HFFc6 (cell line): ENCODE measurements at places on chromosomes 3 and 15. TPM values are rescaled to one million over a fixed set of nuclear protein-coding genes. Genes with fewer than 3 reads are reported as not detected.
A peak's percentile ranks its signal among the peaks of the same experiment; 100 is the strongest.

Gene USP50
- total RNA-seq: 0.25 TPM in 1 of 3 replicates, not detected in the others

- no peak for DNase-seq
These were observed 27.0 kb downstream of the ATRIP start for GRCh38 chr3:48473617-48473952.

DNA sequence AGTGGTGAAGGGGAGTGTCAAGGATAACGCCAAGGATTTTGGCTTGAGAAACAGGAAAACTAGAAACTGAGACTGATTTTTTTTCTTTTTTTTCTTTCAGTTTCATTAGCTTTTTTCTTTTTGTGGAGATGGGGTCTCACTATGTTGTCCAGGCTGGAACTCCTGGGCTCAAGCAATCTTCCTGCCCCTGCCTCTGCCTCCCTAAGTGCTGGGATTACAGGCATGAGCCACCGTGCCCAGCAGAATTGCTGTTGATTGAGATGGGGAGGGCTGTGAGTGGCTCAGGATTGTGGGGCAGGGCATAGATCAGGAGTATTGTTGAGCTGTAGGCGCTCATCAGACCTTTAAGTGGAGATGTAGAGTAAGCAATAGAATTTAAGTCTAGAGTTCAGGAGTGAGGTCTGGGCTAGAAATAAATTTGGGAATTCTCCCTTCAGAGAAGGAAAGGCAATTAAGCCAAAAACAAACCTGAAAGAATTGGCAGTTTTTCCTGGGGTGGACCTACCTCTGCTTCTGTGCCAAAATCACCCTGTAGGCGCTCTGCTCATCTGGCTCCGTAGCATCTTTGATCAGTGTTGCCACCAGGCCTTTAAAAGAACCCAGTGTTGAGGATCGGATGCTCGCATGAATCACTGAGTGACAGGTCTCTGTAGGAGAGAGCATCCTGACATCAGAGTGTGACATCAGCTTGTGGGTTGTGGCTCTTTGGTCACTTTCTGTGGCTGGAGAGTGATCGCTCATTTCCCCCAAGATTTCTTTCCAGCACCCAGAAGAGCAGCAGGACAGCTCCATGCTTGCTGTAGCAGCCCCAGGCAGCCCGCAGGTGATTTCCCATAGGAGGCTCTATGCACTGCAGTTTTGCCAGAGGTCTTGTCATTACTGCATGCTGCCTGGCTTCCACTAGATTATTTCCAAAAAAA lies 15.8 kb downstream of the ABHD17C start:
- DNase-seq: peak; percentile 18

DNA sequence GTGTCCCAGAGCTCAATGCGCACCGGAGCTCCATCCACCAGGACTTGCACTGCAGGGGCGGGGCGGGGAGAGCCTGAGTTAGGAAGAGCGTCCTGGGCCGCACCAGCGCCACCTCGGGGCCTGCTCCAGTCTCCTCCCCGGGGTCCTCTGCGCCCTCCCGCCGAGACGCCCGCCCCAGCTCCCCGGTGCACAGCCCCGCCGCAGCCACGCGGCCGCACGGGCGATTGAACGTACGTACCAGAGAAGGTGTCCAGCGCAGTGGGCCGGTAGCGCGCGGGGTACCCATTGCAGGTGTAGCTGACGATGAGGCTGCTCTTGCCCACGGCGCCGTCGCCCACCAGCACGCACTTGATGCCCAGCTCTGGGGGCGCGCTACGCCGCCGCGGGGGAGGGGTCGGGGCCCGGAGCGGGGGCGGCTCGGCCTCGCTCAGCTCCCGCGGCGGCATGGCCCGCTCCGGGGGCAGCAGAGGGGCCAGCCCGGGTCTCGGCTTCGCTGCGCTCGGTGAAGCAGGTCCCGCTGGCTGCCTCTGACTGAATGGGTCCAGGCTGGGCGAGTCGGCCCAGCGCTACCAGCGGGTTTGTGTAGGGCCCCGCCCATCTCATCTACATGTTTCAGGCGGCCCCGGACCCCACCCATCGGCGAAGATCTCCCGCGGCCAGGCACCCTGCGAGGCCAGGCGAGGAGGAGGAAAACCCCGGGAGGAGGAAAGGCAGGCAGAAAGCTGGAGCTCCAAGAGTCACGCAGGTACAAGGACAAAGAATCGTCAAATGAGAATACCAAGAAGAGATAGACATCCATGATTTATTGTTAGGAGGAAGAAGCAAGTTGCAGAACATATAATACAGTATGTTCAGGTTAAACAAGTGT lies at the start of gene RHOV:
TSS of gene RHOV (minus strand) at position 541 of the 868 bp plus-strand sequence. CDS start at position 446, 95 bp downstream.
- no peak for DNase-seq

DNA sequence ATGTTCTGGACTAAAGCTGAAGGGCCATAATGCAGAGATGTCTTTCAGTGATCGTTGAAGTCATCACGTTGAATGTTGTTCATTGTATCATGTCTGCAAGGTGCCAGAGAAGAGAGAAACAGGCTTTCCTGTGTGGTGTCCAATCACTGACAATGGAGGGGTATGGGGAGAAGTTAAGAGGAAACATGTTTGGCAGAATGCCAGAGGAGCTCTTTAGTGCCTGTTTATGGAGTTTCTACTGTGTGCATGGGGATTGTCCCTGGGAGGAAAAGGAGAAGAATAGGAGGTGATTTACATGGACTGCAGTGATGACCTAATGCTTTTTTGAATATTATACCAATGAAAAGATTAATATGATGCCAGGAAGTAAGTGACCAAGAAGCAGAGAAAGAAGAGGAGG lies 11.7 kb downstream of the SCAANT1 start:
- DNase-seq: no peak

DNA sequence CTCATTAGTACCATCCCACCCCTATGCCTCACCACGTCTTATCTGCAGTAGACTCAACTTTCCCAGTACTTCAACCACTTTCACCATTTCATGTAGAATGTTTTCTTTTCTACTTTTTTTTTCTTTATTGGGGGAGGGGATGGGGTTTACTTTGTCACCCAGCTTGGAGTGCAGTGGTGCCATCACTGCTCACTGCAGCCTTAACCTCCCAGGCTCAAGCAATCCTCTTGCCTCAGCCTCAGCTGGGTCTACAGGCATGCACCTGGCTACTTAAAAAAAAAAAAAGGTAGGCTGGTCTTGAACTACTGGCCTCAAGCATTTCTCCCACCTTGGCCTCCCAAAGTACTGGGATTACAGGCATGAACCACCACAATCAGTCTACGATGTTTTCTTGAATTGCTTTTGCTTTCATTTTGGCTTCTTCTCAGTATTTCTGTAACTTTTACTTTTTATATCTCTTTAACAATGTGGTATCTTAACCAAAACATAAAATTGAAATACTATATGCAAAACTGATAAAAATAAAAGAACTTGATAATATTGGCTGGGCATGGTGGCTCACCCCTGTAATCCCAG lies 44.9 kb upstream of the CHL1 start:
- DNase-seq: no peak
